ENCODE measurements at places on chromosomes 12 and 14. TPM values are rescaled to one million over a fixed set of nuclear protein-coding genes. Genes with fewer than 3 reads are reported as not detected.

MDGA2 gene
- 0.35 TPM for total RNA-seq

- H3K4me1 ChIP-seq, result no peaks in the 10 kb centered on the region
- no peaks in the 10 kb centered on the region for H3K36me3 ChIP-seq
- H3K4me3 ChIP-seq, result no peak overlapping the region
- DNase-seq, result no peak
- H3K27ac ChIP-seq, result no peak overlapping the region
These were observed 259.6 kb downstream of the CCER1 start for GRCh38 chr12:90695415-90695814.

SDSL gene
- 0.53 TPM for total RNA-seq

FAM90A1 gene
- 0.09 TPM for total RNA-seq

DNA sequence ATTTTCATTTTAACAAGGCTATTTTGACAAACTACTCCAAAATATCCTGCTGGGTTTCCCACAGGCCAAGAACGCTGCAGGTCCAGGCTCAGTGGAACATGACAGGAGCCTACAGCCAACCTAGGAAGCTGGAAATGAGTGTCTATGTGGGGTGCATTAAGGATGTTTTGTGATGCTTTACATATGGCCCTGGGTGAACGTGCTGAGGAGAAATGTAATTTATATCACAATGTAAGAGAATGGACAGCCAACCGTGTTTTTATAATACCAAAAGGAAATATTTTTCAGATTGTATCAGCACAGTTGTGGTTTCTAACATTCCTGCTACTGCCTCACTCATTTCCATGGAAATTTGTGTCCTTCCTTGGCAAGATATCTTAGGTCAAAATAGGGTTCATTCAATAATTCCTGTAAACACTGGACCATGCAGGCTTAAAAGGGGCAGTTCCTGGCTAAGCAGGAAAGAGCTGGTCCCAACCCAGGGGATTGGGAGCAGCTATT, 51.5 kb downstream of the ST8SIA1 start:
- H3K4me3 ChIP-seq, result no peak overlapping the region
- DNase-seq, result peak; percentile 88
- no peaks in the 10 kb centered on the region for H3K36me3 ChIP-seq

CCDC38 gene
- total RNA-seq, result 0.09 TPM

GNPTAB gene
- 13.4 TPM for total RNA-seq

P2RX2 gene
- total RNA-seq, result not detected

Data from muscle of leg (tissue), 16 donors.